ENCODE measurements at places on chromosomes 4 and X.

DNA sequence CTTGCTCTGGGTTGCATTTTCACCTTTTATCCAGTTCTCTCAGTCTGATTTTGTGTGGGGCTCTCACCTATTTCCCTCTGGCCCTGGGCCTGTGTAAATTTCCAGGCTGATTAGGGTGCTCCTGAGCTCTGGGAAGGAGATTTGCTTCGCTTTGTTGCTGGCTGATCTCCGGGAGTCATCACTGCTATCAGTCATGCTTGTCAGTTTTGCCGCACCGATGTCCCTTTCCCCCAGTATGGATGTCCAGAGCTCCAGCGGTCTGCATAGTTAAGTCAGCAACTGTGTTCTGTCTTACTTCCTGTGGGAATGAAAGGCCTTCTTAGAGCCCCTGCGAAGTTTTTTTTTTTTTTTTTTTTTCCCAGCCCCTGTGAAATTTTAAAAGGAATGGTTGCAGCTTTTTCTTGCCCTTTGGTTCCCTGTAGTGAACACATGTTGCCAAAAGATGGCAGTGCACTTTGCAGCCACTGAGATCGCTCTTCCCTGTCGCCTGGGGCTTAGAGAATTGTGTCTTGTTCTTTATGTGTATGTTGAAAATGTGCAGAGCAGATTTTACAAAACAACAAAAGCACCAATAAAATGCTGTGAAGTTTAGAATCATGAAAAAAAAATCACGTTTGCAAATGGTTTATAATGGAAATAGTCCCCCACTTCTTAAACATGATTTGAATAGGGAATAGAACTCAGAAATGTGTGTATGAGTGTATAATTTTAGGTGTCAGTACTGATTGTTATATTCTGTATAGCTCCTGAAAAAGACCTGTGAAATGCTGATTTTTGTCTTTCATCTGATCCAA is 109.1 kb upstream of the SLC4A4 start:
- DNase-seq, result peak; percentile 38

DNA sequence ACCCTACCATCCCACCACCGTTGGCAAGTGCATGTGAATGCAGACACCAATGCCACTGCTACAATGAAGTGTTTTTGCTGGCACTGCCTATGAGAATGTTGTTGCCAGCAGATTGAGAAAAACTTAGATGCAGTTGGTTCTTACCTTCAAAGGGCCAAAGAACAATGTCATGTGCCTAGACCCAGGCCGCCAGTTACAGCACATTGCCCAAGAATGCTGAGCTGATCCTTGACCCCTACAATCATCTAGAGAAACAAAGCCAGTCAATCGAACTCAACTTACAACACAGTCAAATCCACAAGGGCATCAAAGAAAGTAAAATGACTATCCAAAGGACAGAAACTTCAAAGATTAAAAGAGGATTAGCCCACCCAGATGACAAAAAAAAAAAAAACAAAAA is 102.4 kb upstream of the SPIN4 start:
- DNase-seq, result no peak

DNA sequence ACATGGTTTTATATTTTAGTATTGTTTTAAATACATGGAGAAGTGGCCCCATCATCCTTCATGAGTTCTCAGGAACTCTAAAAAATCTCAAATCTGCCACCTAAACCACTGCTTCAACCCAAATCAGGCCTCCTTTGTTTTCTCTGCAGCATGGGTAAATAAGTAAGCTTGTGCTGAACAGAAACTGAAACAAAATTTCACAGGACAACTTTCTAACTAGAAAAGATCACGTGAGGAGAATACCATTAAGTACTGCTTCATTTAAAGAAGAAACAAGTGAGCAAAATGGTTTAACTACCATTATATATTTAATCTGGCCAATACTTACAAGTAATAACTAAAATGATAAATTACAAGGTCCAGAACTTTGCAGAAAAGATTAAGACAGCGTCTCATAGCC is 2.5 kb downstream of the ARAP2 start:
- DNase-seq, result no peak

GRCh38 chr4:85495621-85496020 is 20.7 kb downstream of the ARHGAP24 start:
- DNase-seq, result no peak

- DNase-seq, result no peak
Observed at GRCh38 chr4:101954975-101955678, 164.6 kb downstream of the BANK1 start.

DNA sequence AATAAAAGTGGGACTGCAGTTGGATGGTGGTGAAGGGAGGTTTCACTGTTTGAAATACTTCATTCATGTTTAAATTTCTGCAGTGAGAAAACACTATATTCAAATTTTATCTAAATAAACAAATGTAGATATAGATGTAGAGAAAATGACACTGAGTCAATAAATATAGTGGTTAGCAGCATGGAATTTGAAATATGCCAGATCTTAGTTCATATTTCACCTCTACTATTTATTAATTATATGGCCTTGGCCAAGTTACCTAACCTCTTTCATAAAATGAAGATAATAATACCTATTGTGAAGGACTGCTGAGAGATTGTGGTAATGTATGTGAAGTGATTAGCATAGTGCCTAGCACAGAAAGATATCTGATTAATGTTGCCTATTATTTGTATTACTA is 70.5 kb downstream of the AGTR2 start:
- DNase-seq, result no peak

DNA sequence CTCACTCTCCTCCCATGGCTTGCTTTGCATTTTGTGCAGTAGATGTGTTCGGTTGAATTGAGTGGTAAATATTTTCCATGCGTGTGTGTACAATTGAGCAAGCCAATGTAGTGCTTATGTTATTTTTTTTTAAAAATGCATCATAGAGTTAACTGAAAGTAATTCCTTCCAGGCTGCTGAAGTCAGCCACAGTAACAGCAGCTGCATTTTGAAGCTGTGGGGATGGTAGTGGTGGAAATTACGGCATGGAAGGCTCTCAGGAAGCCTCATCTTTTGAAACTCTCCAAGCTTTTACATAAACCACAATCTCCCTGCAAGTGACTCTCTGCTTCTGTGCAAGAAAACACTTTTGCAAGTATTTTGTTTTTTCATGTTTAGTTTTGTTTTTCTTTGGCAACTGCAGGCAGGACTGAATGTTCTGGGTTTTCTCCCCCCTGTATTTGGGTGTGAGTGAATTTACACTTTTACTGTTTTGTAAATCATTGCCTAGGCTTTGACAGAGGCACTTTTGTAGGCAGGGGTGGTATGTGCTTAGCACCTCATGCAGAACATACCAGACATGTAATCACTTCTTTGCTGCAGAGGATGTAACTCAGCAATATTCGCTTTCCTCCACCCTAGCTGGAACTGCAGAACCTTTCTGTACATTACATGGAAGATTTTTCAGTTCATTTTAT is 56.2 kb downstream of the LRRC66 start:
- DNase-seq, result peak; percentile 33

DNA sequence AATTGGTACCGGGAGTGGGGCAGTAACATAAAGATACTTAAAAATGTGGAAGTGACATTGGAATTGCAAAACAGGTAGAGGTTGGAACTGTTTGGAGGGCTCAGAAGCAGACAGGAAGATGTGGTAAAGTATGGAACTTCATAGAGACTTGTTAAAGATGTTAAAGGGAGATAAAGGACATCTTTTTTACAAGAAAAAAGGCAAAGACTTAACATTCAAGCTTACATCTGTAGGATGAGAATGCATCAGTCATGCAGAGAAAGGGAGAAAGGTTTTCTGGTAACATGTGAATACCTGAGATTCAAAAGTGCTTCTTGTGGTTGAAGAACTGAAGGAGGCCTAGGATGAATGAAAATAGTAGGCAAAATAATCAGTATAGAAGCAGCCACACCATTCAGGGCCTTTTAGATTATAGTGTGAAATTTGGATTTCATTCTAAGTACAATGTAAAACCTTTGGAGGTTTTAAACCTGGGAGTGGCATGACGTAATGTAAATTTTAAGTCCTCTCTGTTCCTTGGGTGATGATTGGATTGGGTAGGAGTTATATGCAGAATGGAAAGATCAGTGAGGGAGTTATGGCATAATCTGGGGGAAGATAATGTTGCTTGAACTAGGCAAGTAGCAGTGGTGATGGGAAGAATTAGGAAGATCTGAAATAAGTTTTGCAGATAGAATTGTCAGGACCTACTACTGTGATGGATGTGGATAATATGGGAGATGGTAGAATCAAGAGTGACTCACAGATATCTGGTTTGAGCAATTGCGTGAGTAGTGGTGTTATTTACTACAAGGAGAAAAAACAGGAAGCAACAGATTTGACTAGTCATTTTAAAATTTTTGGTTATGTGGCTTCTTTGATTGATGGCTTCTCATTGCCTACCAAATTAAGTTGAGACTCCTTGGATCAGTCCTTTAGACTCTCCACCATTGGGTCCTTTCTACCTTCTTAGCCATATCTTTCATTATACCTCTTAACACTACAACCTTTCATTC is 138.7 kb downstream of the VSIG4 start:
- DNase-seq, result no peak

- no peak for DNase-seq
Observed at GRCh38 chr4:123060039-123060770, 137.8 kb upstream of the NUDT6 start.

DNA sequence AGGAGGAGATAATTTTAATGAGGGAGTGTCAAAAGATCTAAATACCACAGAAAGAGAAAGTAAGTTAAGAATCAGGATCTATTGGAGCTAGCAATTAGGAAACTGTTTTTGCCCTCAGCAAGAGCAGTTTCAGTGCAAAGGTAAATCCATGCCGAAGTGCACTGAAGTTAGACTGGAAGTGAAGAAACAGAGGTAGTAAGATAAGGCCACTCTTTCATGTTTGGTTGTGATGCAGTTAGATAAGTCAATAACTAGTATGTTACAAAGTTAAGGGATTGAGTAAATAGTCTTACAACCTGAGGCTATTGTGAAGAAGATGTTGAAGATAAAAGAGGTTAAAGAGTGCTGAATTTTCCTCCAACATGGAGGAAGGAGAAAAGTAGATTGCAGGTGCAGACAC is 46.7 kb upstream of the UCP1 start:
- no peak for DNase-seq

DNA sequence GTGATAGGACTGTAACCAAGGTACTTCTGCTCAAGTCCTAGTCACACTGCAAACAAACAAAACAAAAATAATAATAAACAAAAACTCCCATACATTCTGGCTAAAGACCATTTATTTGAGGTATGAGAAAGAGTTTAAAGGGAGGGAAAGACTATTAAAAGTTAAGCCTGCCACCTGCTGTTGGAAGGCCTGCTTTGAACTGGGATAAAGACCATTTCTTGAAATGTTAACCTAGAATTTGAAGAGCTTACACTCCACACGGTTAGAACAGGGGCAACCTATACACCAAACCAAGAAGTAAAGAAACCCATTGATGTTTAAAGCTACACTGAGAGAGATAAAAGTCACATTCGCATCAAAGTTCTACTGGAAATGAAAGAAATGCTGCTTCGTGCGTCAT is 548.7 kb upstream of the DIPK2B start:
- DNase-seq, result no peak

GRCh38 chr4:41506130-41506529 is 31.8 kb upstream of the LIMCH1 start:
- no peak for DNase-seq
